ENCODE measurements at places on chromosomes 2 and 18. TPM values are rescaled to one million over a fixed set of nuclear protein-coding genes. Genes with fewer than 3 reads are reported as not detected.
A peak's percentile ranks its signal among the peaks of the same experiment; 100 is the strongest.

DNA sequence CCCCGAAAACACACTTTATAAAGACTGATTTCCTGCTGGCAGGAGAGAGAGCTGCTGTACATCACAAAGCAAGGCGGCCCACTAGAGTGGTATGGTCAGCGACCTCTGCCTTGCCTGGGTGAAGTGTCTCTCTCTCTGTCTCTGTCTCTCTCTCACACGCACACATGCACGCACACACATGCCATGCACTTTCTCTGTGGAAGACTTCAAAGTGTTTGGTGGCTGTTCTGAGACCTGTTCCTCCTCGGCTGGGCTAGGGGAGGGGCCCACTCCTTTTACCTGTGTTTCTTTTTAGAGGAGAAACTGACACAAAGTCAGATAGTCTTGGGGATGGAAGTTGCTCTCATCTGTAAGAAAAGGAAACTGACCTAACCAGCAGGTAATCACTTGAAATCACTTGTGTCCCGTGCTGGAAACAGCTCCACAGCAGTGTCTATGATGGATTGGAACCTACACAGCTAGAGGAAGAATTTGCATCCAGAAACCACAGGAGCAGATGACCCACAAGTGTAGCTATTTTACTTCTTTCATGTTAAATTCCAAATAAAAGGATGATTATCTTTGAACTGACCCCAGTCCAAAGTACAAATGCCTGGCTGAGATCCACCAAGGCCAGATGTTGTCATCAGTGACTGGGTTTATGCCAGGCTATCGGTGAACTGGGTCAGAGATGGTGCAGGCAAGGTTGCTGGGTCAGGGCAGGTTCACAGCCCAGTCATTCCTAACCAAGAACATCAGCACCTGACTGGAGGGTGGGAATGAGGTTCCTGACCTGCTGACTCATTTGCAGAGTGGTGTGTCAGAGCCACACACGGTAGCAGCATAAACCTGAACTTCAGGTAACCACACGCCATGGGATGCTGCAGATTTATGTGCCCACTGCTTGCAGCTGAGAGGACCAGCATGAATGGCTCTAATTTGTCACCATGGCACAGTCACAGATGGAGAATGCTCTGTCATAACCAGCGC lies 63.0 kb downstream of the NPAS2 start:
- H3K27me3 ChIP-seq, result no peaks in the 10 kb centered on the region
- no peak overlapping the region for H3K27ac ChIP-seq
- no peaks in the 10 kb centered on the region for H3K36me3 ChIP-seq
- H3K4me3 ChIP-seq, result no peak overlapping the region
- no peak for DNase-seq

DNA sequence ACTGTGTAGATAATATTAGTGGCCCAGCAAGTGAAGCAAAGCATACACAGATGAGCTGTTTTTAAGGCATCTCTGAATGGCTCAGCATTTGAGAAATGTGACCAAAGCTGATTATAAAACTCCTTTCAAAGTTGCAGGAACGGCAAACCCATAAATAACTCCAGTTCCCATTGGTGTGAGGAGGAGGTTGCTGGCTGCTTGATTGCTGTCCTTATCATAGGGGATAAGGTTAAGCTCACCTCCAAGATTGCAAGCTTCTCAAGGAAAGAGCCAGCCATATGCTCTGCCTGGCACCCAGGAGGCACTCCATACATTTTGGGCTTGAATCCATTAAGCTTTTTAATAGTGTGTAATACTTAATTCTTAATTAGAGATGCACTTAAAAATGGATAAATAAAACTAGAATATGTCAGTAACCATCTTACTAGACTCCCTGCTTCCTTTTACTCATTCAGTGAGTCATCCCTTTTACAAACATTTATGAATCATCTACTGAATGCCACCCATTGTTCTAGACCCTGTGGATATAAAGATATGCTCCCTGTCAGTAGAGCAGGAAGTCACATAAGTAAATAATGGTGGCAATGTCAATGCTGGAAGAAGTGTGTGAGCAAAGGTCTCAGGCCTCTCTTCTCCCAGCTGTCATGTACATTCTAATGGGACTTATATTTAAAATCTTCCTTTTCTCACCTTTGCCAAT lies 99.3 kb downstream of the SPATS2L start:
- no peak for DNase-seq
- peak overlapping the region; percentile 25 for H3K27ac ChIP-seq
- H3K4me1 ChIP-seq, result peaks cover 41% of the 10 kb centered on the region
- H3K4me3 ChIP-seq, result no peak overlapping the region
- no peaks in the 10 kb centered on the region for H3K36me3 ChIP-seq
- H3K27me3 ChIP-seq, result no peaks in the 10 kb centered on the region

DNA sequence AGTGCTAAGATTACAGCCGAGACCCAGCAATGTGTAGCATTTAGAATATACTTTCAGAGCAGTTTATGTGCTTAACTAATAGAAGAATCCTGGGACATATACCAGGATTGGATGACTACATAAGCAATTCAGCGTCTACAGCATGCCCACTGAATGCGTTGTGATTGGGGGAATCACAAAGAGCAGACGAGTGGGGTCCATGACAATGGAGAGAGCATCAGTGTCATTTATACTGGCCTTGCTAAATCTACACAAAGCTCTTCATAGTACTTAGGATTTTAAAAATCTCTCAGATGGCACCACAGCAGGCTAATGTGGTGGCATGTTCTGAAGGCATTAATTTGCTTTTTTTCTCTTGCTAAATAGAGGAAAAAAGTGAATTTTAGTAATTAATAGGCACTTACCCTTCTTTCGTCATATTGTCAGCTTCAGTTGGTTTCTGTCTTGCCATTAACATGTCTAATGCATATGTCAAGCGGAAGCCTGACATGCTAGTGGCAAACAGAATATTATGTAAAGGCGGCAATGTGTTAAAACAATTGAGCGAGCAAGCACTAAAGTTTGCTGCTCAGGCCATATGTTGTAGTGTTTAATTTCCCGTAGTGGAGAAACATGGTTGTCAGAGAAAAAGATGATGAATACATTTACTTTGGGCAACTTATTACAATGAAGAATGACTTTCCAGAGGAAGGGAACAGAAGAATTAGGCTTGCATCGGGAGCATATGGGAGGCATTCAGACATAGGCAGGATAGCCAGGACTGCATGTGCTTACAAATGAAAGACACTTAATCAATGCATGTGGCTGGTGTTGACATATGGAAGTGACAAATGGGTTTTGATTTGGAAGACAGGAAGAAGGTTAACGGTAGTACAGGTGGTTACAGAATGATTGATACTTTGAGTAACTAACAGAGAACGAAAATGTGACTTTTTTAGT lies 145.2 kb downstream of the ICOS start:
- H3K27me3 ChIP-seq, result peaks cover 24% of the 10 kb centered on the region
- no peaks in the 10 kb centered on the region for H3K4me1 ChIP-seq
- H3K4me3 ChIP-seq, result no peak overlapping the region
- no peaks in the 10 kb centered on the region for H3K36me3 ChIP-seq

DNA sequence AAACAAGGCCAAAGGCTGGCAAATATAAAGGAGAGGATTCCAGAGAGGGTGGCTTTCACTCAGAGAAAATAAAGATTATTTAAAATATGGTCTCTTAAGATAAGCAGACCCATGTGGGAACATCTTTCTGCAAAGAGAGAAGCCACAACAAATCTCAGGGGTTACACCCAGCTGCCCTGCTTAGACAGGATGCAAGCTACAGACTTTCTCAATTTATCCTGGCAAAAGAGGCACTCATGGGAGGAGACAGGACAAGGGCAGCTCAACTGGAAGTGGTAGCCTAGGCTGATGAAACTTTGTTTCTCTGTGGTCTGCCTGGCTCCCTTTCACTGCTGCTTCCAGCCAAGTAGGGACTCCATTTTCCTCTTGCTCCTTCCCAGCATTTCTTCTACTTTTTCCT lies 25.9 kb upstream of the SULT1C4 start:
- no peaks in the 10 kb centered on the region for H3K36me3 ChIP-seq
- H3K27me3 ChIP-seq, result peaks cover 3% of the 10 kb centered on the region
- DNase-seq, result no peak
- H3K27ac ChIP-seq, result no peak overlapping the region
- no peaks in the 10 kb centered on the region for H3K4me1 ChIP-seq

DNA sequence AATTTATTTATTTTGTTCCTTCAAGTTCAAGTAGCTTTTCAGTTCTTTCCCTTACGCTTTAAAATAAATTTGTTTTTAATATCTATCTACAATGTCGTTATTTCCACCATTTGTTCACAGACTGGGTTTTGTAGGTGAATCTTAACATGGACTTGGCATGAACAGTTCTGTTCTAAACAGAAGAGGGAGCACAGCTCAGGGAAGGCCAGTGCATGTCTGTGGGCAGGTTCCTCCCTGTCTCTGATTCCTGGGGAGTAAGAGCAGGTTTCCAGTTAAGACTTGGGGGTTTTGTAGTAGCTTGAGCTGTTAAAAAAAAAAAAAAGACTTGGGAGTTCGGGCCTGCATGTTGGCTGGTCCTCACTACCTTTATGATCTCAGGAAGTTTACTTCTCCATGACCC lies 11.1 kb downstream of the TTL start:
- no peaks in the 10 kb centered on the region for H3K27me3 ChIP-seq
- no peak for DNase-seq
- no peak overlapping the region for H3K4me3 ChIP-seq

Gene CNDP1
- not detected for total RNA-seq

- no peak for DNase-seq
- H3K27me3 ChIP-seq, result no peaks in the 10 kb centered on the region
- H3K4me1 ChIP-seq, result peaks cover 7% of the 10 kb centered on the region
Observed at GRCh38 chr2:63434024-63435001, 154.0 kb downstream of the WDPCP start.

DNA sequence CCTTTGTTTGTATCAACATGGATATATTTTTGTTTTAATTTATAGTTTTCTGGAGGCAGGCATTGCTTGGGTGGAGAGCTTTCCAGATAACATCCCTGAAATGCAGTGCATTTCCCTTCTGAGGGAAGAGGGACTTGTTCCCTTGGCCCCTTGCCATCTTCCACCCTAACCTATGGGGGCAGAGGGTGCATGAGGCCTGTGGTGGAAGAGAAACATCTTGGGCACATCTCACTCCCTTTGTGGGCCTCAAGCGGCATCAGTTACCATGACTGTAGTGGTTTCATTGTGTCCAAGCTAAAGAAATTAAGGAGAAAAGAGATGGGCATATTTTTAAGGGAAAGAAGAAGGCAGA lies 5.3 kb upstream of the RPL37A start:
- H3K4me1 ChIP-seq, result peaks cover 12% of the 10 kb centered on the region
- H3K4me3 ChIP-seq, result no peak overlapping the region
- DNase-seq, result no peak
- no peak overlapping the region for H3K27ac ChIP-seq
- no peaks in the 10 kb centered on the region for H3K36me3 ChIP-seq
- H3K27me3 ChIP-seq, result no peaks in the 10 kb centered on the region

Measured in left ventricle myocardium inferior (tissue), 1 donor.